ACHN (cell line): ENCODE measurements at places on chromosomes 5 and 9.

- no peak for DNase-seq
These were observed 29.8 kb downstream of the ELP1 start for GRCh38 chr9:108904161-108904560.

- no peak for DNase-seq
These were observed 4.8 kb downstream of the LHX2 start for GRCh38 chr9:124016175-124017050.

GRCh38 chr5:72691751-72692150 lies 124.7 kb upstream of the TNPO1 start:
- no peak for DNase-seq

DNA sequence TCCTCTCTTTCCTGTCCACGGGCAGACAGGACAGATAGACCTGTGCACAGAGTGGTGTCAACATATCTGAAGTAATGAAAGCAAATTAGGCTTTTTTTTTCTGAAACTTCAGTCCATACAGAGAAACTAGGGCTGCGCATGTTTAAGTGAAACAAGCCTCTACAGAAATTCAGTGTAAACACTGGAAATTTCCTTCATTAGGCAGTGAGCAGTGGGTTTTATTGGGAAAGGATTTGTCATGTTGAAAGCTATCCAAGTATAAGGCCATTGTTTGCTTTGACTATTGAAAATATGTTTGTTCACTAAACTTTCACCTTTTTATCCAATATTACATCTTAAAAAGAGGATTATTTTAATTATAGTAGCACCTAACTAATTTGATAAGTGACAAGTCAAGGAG lies 161.2 kb downstream of the AOPEP start:
- no peak for DNase-seq

DNA sequence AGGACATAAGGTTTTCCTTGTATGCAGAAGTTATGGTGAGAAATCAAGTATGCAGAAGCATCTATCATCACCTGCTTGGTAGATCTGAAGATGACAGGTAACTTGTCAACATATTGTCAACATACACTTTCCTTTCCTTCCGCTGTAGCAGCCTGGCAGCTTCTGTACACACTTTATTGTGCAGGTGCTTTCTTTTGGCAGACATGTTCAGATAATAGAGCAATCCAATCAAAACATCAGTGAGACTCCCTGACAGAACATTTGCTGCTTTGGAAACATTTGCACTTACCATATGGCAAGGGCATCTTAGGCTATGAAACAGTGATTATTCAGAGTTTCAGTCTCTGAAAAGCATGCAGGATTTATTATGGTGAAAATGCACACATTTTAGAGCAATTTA lies 161.1 kb upstream of the CDH12 start:
- DNase-seq: no peak

DNA sequence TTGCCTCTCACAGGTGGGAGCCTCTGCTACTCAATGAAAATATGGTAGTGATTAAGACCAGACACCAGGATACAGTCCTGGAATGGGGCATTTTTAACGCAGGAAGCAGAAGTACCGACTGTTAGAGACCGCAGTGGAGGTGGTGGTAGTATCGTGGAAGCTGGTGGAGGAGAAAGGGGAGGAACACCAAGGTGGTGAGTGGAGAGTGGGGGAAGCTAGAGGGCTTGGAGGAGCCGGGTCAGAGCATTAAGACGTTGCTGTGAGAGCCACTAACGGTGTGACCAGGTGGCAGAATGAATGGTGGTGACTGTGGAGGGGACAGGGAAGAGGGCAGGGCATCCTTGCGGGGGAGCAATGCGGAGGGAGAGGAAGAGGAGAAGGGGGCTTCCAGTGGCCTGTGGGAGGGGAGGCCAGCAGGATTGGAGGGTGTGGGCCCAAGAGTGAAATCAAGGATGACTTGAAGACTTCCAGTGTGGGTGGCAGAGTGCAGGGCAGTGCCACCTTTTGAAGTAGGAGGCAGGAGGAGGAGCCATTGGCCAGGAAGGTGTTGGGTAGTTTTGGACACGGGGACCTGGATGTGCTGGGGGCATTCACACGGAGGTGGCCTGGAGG lies 1.6 kb upstream of the UBAC1 start:
- DNase-seq: no peak

- DNase-seq: no peak
These were observed 1.4 kb upstream of the LARP1 start for GRCh38 chr5:154753792-154754191.

DNA sequence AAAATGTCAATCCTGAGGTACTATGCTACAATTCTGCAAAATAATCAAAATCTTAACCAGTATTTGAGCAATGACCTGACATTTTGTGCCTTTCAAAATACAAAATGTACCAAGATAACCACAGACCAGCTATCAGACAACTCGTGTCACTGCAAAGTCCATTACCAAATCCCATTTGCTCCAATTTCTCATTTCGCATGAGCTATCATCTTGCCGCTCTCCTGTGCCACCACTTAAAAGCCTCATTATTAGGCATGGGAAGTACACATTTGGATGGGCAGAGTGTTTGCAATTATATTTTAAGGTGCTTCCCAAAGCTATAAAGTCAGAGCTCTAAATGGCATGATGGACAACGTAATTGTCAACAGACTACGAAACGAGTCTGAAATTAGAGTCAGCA lies 205.2 kb downstream of the AGTPBP1 start:
- DNase-seq: no peak

GRCh38 chr5:58987193-58987592 lies 404.3 kb downstream of the RAB3C start:
- DNase-seq: no peak

DNA sequence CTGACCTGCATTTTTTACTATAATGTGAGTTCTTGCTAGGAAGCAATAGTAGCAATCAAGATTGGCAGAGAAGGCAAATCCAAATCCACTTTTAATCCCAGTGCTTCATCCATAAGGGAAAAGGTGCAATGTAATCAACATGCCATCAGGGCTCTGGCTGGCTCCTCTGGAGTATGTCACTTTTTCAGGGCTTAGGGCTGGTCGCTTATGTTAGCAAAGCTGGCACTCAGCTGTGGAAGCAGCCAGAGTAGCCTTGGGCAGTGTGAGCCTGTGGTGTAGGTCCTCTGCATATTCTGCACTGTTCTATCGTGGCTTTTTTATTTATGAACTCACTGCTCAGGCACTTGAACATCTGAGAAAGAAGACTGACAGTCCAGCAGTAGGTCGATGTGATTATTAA lies 16.1 kb downstream of the ACTBL2 start:
- DNase-seq: no peak

DNA sequence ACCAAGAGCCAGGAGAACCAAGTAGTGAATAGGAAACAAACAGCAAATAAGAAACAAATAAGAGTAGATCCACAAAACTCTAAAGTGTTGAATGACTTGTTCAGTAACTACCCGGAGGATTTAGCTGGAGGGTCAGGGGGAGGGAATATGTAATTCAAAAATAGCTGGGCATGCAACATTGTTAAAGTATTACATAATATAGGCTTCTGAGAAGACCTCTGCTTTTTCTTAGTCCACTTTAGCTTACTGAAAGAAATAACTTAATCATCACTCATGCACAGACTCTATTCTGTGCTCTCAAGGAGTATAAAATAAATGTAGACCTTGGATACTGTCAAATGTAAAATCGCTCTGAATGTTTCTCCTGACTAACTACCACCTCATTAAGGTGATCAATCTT lies 183.2 kb upstream of the POU5F2 start:
- DNase-seq: no peak

DNA sequence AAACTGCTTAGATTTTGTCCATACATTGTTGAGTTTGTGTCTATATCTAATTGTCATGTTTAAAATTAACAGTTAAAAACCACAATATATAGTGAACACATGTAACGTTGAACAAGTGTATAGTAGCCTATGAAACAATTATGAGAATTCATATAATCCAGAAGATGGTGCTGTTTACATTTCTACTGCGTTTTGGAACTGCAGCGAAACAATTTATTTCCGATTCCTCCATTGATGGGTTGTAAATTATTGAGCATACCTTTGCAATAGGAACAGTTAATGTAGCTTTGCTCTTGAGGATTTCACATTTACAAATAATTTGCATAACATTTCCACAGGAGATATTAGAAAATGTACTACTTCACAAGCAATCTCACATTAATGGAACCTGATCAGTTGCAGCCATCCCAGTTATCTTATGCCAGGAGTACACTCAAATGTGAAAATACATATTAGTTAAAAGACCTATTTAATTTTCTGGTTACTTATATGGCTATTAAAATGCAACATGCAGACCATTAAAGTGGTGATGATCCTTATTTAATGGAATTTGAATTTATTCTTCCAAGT lies 411.8 kb downstream of the CDH10 start:
- DNase-seq: peak; percentile 2

DNA sequence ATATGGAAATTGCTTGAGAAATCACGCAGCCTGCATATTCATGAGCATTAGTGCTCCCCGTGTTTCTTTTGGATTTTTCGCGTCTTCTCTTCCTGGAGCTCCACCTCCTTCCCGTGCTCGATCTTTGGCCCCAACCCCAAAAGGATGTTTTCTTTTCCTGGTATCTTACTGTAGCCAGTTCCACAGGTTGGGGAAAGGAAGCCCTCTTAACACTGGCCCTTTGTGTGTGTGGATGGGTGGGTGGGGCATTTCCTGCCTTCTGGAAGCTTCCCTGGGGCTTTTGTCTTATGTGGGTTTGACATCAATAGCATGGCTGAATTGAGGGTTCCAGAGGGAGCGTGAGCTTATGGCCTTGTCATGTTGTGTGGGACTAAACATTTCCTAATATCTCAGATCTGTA lies 21.9 kb downstream of the STXBP1 start:
- no peak for DNase-seq
